ENCODE measurements at places on chromosomes 16 and 17.

DNA sequence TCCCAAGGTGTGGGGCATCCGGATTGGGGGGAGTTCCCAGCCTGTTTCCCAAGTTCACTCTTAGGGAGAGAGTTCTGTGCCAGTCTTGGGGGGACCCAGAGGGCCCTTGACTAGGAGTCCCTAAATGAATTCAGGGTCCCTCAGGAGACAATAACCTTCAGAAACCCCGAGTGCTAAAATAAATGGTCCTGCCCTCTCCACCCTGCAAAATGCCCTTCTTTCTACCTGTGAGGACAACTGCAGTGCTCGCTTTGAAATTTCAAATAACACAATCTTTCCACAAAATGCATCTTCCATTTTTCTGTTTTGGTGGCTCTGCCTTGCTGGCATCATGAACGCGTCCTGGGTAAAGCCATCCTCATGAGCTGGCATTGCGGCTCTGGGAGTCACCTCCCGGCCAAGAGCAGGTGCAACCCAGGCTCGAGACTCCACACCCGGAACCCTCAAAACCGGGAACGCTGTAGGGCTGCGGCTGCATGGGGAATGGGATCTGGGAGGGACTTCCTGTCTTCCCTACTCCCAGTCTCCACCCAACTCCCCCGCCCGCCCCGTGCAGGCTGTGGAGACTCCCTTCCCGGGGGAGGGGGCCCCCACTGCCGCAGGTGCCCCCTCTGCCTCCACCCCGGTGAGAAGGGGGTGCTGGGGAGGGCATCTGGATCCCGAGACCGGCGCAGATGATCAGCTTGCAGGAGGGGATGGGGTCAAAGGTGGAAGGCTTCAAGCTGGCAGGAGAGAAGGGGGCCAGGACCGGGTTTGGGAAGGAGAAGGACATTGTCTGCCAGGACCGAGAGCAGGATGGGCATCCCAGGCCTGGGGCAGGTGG, at the start of gene ZNF205:
Gene ZNF205, plus strand, starts transcription at position 529 of the 823 bp plus-strand sequence. CDS start 845 bp downstream, outside the sequence.
- DNase-seq = no peak

- DNase-seq = no peak
Measured at GRCh38 chr16:67150047-67150832, 558 bp downstream of the B3GNT9 start.

DNA sequence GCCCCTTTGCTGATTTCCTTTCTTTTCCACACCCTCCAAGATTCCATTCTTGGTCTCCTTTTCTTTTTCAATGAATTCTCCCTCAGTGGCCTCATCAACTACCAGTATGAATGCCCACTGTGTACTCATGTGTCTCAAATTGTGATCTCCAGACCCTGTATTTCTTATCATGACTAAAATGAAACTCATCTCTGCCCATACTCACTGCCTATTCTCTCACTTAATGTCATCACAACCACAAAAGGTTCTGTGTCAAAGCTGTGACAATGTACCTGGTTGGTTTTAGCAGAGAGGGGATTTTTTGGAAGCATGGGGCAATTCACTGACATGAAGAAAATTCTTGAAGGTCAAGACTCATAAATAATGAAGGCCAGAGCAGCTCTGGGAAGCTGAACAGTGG, 11.5 kb upstream of the TBX4 start:
- no peak for DNase-seq

DNA sequence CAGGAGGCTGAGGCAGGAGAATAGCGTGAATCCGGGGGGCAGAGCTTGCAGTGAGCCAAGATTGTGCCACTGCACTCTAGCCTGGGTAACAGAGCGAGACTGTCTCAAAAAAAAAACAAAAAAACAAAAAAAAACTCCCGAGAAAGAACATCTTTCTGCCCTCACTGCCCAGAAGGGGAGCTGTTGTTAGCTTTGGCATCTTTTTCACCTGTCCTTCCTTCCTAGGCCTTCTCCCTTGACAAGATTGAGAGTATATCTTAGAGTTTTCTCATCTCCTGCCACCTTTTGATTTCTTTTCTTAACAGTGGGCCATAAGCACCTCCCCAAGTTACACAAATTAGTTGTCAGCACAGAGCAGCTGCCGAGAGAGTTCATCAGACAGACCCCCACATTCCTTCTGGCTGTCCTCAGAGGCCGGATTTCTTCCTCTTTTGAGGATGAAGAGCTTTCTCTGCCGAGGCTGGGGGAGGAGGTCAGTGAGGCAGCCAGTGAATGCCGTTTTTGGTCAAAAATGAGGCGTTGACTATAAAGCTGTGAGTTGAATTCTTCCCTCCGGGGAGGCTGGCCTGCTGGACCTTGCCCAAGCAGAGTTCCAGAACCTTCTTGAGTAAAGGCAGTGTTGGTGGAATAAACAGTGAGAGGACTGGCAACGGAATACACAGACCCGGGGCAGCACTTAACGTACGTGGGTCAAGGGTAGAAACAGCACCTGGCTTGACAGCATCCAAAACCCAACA, 127.0 kb downstream of the ABCC6 start:
- no peak for DNase-seq

GRCh38 chr16:25434064-25434463, 176.4 kb upstream of the ZKSCAN2 start:
- no peak for DNase-seq

GRCh38 chr16:85104821-85105391, 7.4 kb downstream of the CIBAR2 start:
- DNase-seq = peak; percentile 68

GRCh38 chr17:4487820-4488716, 10.6 kb upstream of the SPNS2 start:
- DNase-seq = no peak

- no peak for DNase-seq
Measured at GRCh38 chr16:75614066-75614897, 8.8 kb downstream of the ADAT1 start.

GRCh38 chr16:1630450-1631213, 18.5 kb downstream of the CRAMP1 start:
- DNase-seq = no peak

DNA sequence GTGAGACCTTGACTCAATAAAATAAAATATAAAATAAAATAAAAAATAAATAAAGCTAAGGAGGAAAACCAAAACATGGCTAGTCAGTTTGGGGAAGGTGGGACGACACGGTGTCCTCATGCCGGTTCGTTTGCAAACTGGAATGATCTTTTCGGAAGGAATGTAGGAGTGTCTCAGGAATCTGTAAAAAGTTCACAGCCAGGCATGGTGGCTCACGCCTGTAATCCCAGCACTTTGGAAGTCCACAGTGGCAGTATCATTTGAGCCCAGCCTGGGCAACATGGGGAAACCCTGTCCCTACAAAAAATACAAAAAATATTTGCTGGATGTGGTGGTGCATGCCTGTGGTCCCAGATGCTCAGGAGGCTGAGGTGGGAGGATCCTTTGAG, 14.7 kb upstream of the RPTOR start:
- no peak for DNase-seq

GRCh38 chr16:57000271-57001025, 11.1 kb downstream of the NLRC5 start:
- no peak for DNase-seq

DNA sequence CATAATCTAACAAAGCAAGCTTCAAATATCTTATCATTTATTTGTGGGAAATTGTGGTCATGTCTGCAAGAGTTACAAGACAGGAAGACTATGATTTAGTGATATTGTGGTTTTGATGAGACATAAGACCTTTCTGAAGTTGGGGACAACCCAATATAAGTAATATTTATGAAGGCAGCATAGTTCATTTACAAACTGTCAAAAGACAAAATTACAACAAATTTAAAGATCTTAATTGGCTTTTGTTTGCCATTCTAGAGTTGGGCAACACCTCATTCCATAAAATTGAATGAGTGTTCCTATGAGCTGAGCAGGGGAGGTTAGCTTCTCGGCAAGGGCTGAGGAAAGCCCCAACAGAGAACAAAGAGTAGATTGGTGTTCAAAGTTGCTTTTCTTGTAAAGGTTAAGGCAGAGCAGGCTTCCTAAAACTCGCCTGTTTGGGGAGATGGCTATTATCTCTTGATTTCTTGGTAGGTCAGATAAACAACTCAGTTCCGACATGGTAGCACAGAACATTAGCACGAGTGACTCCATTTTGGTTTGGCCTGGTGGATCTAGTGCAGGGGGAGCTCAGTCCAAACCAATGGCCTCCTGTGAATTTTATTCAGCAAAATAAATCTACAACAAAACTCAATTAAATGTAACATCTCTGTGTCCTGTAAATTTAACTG, 10.9 kb upstream of the MMD start:
- DNase-seq = no peak

DNA sequence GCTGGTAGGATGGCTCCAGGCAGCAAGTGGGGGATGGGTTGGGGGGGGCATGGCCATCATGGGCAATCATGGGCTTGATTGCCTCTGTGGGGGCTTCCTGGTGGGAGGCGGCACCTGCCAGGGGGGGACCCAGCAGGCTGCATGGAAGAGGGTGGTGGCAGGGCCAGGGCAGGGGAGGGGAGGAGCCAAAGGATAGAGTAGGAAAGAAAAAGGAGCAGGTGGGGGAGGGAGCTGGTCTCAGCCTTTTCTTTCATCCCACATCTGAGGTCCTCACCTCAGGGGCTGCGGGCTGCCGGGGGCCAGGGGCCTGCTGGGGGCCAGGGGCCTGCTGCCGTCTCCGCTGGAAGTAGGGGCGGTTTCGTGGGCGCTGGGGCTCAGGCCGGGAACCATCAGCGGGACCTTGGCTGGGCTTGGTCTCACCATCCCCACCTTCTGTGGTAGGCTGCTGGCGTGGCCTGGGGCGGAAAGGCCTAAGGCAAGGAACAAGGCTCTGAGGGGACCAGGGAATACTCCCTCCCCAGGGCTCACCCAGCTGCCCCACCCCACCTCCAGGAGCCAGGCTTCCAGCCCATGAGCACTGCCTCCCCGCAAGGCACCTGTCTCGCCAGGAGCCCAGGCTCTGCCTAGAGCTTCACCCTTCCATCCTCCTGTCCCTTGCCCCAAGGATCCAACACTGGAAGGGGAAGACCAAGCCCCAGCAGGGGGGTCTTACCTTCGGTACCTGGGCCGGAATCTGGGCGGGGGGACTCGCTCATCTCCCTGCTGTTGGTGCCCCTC, 5.0 kb downstream of the YBX2 start:
- no peak for DNase-seq

- DNase-seq = no peak
Measured at GRCh38 chr17:48484256-48484655, 46.6 kb downstream of the HOXB1 start.

- DNase-seq = peak; percentile 47
Measured at GRCh38 chr16:57186872-57187854, 1.0 kb downstream of the RSPRY1 start.

GRCh38 chr16:77647726-77648125, 74.6 kb upstream of the NUDT7 start:
- DNase-seq = no peak

DNA sequence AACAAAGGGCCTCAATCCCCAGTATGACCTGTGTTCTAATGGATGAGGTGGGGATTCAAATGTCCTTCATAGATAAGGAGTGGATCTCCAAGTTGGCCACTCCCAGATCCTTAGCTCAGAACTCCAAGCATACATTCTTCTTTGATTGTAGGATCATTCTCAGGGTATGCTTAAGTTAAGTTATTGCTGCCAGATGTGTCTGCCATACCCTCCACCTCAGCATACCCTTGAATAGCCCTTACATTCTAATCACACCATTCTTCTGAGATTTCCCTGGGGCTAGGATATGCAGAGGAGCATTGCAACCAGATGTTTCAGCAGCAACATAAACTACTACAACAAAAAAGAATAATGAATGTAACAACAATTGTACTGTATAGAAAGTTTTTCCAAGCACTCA, 1.6 kb upstream of the KRTAP2-4 start:
- no peak for DNase-seq

- DNase-seq = no peak
Measured at GRCh38 chr16:29676989-29677785, 1.8 kb upstream of the QPRT start.

GRCh38 chr16:57473906-57474305, 11.4 kb downstream of the POLR2C start:
- no peak for DNase-seq

- no peak for DNase-seq
Measured at GRCh38 chr17:69516911-69517310, 102.4 kb downstream of the MAP2K6 start.

GRCh38 chr17:7019839-7020519, 2.9 kb upstream of the BCL6B start:
- DNase-seq = peak; percentile 6

- peak; percentile 97 for DNase-seq
Measured at GRCh38 chr17:7572338-7572587, 7.2 kb upstream of the CD68 start.

DNA sequence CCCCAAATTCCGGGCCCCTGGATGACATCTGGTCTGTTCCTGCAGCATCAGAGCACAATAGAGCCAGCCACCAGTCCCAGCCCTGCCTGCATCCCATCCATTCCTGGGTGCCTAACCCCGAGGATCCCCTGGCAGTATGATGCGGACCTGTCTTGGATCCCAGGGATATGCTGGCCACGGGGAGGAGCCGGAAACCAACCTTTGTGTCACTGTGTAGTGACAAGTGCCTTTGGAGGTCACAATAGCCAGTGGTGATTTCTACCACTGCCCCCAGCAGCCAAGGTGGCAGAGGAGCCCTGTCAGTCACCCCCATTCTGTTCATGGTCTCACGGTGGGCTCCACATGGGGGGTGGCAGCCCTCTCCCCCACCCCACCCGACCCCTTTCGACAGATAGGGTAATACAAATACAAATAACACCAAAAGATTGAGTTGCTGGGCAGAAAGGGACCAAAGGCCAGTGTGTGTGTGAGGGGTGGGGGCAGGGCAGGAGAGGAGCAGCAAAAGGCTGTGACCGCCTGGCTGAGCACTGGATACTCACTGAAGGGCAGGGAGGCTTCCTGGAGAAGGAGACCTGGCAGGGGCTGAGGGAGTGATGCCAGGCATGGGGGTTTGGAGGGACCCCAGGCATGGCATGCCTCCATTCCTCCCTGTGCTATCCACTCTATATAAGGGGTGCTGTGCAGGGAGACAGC, 29.0 kb upstream of the MEOX1 start:
- no peak for DNase-seq

DNA sequence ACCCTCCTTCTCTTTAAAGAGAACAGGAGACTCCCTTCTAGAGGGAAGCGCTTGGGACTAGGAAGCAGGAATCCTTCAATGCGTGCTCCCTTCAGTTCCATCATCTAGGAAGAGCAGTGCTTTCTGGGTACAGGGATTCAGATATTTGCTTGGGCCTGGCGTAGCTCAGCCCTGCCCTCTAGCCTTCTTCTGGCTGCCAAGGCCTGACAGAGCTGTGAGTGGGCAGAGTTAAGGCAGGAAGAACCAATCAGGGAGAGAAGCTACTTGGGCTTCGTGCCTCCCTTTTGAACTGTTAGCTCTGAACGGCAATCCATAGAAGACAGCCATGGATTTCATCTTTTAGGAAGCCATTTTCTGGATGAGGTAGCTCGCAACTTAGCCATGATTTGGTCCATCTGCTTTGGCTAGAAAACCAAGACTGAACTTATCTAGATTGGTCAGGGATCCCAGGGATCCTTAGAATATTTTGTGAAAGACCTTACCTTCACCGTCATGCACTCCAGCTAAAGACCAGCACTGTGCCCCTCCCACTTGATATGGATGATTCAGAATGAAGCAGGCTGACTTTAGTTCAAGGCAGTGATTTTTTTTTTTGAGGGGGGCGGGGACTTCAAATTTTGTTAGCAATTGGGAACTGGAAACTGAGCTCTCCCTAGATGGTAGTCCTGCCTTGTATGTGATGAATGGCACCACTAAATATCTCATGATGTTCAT, 2.5 kb upstream of the CORO6 start:
- no peak for DNase-seq

Data from Kasumi-1 (cell line).